ENCODE measurements at places on chromosomes 4 and X. TPM values are rescaled to one million over a fixed set of nuclear protein-coding genes. Genes with fewer than 3 reads are reported as not detected.

HAND2 gene
- not detected for total RNA-seq

DNA sequence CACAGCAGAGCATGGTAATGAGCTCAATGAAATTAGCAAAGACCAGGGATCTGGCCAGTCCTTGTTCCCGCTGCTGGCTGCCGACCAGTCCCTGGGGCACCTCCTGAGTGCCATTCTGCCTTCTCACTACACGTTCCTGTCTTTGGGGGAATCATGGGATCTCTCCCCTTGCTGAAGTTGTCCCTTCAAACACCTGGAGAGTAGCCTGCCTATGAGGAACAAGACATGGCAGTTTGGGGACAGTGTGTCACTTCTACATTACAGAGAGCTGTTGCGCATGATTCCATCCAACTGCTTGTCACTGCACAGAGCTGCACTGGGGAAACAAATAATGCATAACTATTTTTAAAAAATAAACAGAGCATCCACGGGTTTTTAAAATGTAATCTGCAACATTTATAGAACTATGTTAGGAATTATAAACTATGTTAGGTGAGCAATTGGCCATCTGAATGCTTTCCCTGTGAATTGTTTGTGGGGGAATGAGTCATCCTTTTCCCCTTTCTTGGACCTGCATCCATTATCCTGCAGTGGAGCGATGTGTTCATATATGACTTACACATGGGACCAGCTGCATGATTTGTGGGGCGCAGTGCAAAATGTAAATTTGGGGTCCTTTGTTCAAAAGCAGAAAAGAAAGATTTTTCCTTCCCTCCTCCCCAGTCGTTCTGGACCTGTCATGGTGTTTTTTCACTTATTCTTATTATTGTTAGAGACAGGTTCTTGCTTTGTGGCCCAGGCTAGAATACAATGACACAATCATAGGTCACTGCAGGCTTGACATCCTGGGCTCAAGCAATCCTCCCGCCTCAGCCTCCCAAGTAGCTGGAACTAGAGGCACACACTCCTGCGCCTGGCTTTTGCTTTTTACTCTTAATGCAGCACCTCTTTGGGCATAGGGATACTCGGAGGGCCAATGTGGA lies 115.0 kb upstream of the TBL1X start:
- DNase-seq, result no peak
- no peak overlapping the region for H3K27ac ChIP-seq
- H3K4me3 ChIP-seq, result no peak overlapping the region
- peaks cover 24% of the 10 kb centered on the region for H3K4me1 ChIP-seq

SLC10A6 gene
- not detected for total RNA-seq

PDHA1 gene
- 259 TPM for total RNA-seq

DNA sequence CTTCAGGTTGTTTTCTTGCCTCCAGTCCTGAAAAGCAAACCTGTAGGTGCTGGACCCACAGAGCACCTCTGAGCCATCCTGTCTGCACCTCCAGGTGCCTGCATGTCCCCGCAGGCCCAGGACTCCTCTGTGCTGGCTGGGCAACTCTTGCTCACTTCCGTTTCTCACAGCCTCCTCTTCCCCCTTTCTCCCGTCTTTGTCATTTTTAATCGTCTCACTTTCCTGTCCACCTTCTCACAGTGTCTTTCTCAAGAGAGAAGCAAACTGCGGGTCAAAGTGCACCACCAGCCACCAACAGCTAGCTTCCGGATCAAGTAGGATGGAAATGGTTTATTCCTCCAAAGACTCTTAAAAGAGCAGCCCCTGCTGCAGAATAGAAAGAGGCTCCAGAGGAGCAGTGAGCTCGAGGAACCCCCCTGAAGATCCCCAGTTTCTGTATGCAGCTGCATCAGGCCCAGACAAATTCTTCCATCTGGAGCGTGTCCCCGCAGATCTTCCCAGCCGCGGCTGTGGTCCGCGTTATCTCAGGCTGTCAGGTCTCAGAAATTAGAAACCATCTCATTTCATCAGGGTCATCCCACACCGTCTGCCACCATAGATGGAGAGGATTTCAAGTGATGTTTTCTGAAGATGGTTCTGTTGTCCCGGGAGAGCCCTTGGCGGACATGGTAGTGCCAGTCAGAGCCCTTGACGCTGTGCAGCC lies 87.7 kb downstream of the FHDC1 start:
- no peak for DNase-seq
- no peaks in the 10 kb centered on the region for H3K36me3 ChIP-seq
- H3K27ac ChIP-seq, result no peak overlapping the region
- no peaks in the 10 kb centered on the region for H3K4me1 ChIP-seq

DNAAF6 gene
- total RNA-seq, result not detected
